Esophagus squamous epithelium (tissue), 5 donors: ENCODE measurements at places on chromosomes 5 and 9.
A peak's percentile ranks its signal among the peaks of the same experiment; 100 is the strongest.

- no peak overlapping the region for H3K27ac ChIP-seq
- H3K4me3 ChIP-seq, result no peak overlapping the region
- peaks cover 3% of the 10 kb centered on the region for H3K4me1 ChIP-seq
- H3K36me3 ChIP-seq, result no peaks in the 10 kb centered on the region
- no peaks in the 10 kb centered on the region for H3K27me3 ChIP-seq
These were observed 250.9 kb downstream of the CD180 start for GRCh38 chr5:66945389-66946349.

DNA sequence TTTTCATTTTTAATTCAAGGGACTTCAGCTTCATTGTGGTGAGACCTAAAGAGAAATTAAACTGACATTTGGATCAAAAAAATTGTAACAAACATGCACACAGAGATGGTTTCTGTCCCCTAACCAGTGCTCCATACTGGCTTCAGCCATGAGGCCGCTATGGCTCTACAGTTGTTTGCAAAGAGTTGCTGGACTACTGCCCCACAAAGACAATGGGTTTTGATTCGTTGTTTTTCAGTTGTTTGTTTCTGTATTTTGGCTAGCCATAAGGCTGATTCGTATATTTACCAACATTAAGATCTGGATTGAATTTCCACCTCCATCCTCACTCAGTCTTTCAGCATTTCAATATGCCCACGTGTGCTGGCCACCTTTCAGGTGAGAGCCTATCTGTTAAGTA is 163.7 kb upstream of the KIF2A start:
- H3K27ac ChIP-seq, result no peak overlapping the region
- no peaks in the 10 kb centered on the region for H3K36me3 ChIP-seq
- no peak overlapping the region for H3K4me3 ChIP-seq

- peak overlapping the region; percentile 54 for H3K4me3 ChIP-seq
- no peak for DNase-seq
- peaks cover 6% of the 10 kb centered on the region for H3K4me1 ChIP-seq
- peak overlapping the region; percentile 71 for H3K27ac ChIP-seq
- H3K36me3 ChIP-seq, result no peaks in the 10 kb centered on the region
These were observed 717 bp upstream of the NCS1 start for GRCh38 chr9:130171226-130172148.

GRCh38 chr9:27817747-27818146 is 244.5 kb upstream of the C9orf72 start:
- H3K27me3 ChIP-seq, result no peaks in the 10 kb centered on the region
- H3K4me1 ChIP-seq, result no peaks in the 10 kb centered on the region
- H3K36me3 ChIP-seq, result no peaks in the 10 kb centered on the region
- no peak overlapping the region for H3K27ac ChIP-seq
- DNase-seq, result no peak
- no peak overlapping the region for H3K4me3 ChIP-seq
